ENCODE measurements at places on chromosomes 13 and 19. TPM values are rescaled to one million over a fixed set of nuclear protein-coding genes. Genes with fewer than 3 reads are reported as not detected.

Gene ZNF132
- not detected for total RNA-seq

Gene URAD
- total RNA-seq = not detected

Gene ZNF529
- total RNA-seq = 3.2 TPM

Gene PRR20E
- total RNA-seq = not detected

Gene FUT3
- total RNA-seq = not detected

Gene PRSS57
- total RNA-seq = 0.09 TPM

Gene CD22
- 0.53 TPM for total RNA-seq

Gene PVR
- 128 TPM for total RNA-seq

Gene CD33
- total RNA-seq = not detected

Gene CGB1
- not detected for total RNA-seq

Gene ASPDH
- not detected for total RNA-seq

Gene PCP2
- total RNA-seq = not detected

Gene ACER1
- not detected for total RNA-seq

Gene ESD
- total RNA-seq = 83.4 TPM

Gene FOSB
- total RNA-seq = 15.1 TPM

Gene LRP3
- total RNA-seq = 60.5 TPM
